ENCODE measurements at places on chromosomes 1 and 21.
A peak's percentile ranks its signal among the peaks of the same experiment; 100 is the strongest.

GRCh38 chr1:59669752-59670312, 144.9 kb upstream of the HOOK1 start:
- DNase-seq: no peak

- DNase-seq: no peak
These were observed 601.6 kb upstream of the USP24 start for GRCh38 chr1:55816456-55817426.

DNA sequence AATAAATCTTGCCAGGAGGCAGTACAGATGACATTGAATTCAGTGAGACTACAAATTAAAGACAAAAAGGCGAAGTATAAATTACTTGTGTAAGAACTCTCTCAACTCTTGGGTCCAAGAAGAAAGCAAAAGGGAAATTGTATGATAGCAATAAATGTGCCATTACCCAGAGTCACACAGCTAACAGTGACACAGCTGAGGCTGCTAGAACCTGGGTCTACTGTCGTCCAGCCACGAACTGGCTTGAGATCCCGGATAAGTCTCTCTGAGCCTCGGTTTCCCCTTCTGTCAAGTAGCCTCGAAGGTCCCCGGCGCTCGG, 362 bp upstream of the ROR1 start:
- no peak for DNase-seq

DNA sequence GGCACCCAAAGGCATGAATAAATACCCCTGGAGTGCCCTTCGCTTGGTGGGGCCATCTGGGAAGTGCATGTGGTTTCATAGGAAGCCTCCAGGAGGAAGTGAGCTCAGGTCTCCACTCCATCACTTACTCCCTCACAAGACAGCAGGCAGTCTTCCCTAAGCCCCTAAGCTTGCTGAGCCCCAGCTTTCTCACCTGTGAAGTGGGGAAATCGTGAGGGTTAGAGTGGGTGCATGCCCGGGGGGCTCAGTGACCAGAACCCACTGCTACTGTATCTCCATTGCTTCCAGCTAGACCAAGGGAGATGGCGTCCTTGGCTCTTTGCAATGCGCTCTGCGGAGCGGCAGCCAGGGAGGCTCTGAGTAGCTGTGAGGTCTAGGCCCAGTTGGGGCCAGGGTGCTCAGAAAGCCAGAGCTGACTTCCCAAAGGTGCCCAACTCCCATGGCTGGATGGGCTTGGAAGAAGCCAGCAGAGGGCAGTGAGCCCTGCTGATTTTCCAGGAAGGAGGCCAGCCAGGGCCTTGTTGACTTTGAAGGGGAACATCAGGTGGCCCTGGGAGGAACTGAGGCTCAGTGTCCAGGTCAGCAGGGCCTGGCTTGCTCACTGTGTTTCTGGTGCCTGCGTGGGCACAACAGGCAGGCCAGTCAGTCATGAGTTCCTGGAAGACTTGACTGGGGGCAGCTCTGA, 27.3 kb downstream of the CDCP2 start:
- no peak for DNase-seq

GRCh38 chr1:20443703-20444586, 42.1 kb downstream of the CAMK2N1 start:
- DNase-seq: no peak

DNA sequence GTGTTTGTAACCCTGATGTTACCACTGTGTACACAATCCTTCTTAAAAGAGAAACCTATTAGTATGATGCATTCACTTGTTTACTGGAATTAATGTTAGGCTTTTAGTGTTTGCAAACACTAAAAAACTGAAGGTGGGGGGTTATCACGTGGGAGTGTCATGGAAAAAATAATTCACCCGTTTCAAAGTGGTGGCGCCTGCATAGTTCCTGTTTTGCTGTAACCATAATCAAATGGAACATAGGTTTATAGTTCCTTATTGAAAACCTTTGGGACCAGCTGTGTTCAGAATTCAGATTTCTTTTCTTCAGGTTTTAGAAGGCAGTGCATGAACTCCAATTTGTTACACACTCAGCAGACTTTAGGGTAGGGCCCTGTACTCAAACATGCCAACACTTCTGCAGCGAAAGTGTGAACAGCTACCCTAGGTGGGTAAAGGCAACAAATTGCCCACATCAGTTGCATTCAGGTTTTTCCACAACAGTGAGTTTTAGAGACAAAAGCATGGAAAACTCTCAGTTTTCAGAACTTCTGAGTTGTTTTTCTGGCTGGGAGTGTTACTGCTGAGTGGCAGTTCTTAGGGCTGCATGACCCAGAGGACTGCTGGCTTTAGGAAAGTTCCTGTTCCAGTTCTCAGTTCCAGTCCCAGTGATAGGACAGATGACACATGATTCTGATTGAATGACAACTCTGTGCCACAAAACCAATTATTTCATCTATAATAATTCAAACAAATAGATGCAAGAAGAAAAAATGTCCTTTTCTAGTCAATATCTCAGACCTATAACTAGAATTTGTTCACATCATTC, 29.1 kb upstream of the IVNS1ABP start:
- no peak for DNase-seq

- no peak for DNase-seq
These were observed 36.6 kb downstream of the FMO4 start for GRCh38 chr1:171350594-171350993.

DNA sequence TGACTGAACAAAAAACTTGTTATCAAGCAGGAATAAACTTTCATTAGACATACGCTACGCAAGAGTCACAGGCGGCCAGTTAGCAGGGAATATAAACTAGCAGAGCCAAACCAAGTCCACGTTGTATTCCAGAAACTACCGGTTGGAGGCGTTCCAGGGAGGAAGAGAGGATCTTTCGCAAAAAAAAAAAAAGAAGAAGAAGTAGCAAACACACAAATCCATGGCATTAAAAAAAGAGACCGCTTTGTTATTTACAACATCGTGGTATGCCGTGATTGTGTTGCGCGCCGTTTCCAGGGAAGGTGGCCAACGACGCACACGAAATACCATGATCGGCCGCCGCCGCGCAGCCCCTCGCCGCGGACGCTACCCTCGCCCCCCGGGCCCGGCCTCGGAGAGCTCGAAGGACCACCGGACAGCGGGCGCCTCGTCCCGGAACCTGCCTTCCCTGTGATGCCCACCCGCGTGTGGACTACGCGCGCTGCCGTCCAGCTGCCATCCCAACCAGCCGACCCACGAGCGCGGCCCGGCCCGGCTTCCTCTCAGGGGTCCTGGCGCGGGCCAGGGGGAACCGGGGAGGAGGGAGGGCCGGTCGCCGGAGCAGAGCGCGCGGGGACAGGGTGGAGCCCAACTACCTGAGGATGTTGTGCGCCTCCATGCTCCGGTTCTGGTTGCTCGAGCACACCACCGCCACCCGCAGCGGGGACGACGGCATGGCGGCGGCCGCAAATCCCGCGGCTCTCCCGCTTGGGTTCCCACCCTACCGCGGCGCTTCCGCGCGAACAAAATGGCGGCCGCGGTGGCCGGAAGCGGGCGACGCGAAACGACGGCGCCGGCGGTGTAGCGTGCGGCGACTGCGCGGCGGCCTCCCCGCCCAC, 581 bp downstream of the SSU72 start:
- DNase-seq: no peak

- DNase-seq: no peak
These were observed 1.2 kb downstream of the ETV3 start for GRCh38 chr1:157137046-157137407.

DNA sequence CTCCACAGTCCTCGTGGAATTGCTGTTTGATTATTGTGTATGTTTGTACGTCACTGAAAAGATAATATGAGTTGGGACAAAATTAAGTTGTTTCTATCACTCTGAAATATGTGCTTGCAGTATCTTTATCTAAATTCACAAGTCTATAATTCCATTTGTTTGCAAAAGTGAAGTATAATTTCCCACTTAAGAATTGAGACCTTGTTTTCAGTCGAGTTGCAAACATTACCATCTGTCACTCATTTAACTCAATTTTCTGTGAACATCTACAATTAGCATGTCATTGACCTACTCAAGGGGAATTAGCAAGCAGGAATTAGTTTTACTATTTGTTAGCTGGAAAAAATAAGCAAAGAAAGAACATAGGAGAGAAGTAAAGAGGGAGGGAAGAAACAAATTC, 195.8 kb downstream of the TPR start:
- DNase-seq: no peak

DNA sequence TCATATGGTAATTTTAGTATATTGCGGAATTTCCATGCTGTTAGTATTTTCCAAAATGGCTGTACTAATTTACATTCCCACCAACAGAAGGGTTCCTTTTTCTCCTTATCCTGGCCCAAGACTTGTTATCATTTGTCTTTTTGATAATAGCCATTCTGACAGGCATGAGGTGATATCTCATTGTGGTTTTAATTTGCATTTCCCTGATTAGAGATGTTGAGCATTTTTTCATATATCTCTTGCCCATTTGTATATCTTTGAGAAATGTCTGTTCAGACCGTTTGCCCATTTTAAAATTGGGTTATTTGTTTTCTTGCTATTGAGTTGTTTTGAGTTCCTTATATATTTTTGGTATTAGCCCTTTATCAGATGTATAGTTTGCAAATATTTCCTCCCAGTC, 14.0 kb downstream of the CAPZA1 start:
- DNase-seq: no peak

DNA sequence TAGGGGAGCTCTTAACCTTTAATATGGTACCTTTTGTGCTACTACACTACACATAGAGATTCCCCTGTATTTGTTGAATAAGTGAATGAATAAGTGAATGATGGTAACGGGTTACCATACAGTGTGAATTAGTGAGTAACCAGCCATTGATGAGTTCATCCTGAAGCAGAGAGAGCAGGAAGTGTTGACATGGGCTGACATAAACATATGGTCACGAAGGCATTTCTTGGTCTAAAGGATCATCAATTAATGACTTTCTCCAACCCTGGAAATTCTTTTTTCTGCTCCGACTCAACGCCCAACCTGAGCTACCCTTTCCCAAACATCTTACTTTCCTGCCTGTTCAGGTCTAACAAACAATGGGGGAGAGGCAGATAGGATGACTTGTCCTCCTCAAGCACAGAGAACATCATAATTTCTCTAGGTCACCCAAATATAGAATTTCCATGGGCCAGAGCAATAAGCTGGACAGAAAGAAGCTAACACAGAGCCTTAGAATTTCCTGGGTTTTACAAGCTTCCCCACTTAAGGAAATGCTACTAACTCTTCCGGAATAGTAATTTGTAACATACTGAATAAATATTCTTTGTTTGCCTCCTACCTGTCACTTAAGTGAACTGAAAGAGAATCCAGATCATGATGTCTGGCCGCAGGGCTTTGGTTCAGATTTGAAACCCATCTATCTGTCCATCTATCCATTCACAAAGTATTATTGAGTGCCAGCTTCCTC, 114.7 kb upstream of the NGF start:
- DNase-seq: no peak

DNA sequence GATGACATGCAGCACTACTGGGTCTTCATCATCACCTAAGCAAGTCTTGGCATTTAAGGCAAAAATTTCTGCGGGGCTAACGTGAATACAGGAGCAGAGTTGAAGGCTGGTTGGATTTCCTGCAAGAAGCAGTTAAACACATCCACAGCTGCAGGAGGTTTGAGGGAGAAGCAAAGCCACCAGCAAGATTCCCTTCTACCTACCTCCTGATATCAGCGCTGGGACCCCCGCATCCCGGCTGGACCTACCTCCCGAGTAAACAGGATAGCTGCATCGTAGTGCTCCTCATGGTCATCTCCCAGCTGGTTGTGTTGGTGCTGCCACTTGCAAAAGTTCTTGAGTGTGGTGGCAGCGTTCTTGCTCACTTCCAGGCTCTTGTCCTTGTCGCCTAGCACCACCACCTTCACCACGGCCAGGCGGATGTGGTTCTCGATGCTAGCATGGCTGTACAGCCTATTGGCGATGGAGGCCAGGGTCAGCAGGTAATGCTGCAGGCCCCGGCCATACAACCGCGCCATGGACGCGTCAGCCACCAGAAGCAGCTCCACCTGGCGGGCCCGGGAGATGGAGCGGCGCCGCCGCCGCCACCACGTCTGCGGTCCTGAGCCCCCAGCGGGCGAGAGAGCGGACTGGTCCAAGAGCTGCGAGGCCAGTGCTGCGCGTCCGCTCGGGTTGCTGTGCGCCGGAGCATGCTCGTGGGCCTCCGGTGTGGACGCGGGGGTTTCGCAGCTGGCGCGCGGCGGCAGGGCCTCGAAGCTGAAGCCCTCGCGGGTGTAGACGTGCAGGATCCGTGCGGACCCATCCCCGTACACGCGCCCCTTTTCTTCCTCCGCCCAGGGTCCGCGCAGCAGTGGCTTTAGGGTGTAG, 1.6 kb downstream of the ADAMTS5 start:
- DNase-seq: no peak

GRCh38 chr1:165928075-165928731, 100.8 kb downstream of the UCK2 start:
- peak; percentile 39 for DNase-seq

DNA sequence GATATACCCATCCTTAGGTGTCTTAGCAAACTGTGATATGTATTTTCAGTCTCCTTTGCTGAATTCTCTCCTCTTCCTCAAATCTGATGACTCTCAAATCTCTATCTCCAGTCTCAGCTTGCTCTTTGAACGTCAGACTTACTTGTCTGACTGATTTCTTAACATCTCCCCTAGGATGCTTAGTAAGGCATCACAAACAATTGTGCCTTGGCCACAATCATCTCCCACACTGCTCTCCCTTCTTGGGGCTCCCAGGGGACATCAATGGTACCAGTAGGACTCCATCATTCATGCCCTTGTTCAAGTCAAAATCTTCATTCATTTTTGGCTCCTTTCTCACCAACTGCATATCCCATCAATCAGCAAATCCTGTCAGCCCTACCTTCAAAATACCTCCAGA, 42.0 kb downstream of the GNG12 start:
- DNase-seq: no peak

DNA sequence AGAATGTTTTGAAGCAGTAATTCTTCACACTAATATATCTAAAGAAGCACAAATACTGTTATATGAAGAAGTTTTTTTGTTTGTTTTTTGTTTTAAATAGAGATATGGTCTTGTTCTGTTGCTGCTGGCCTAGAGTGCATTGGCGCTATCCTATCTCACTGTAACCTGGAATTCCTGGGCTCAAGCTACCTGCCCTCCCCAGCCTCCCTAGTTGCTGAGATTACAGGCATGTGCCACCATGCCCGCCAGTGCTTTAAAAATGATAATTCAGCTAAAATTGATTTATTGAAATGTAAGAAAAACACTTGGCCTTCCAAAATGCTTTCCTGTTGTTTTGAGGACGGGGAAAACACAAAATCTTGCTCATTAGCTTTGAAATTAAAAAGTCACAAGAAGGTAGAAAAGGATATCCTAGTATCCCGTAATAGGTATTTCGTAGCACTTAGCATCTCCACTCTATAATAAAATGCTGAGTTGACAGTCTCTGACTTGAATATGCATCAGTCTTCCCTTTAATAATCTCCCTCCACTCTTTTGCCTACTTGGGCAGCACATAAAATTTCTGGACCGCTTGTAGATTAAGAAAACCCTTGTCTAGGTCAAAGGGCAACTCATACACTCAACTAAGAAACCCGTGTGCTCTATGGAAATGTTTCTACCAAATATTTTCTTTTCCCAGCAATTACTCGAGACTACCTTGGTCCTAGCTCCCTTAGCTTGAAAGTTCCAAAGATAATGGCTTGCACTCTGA, 1.3 kb downstream of the SCYL3 start:
- DNase-seq: no peak
